ENCODE measurements at places on chromosomes 3 and 15.

GRCh38 chr15:38299216-38299615, 46.6 kb downstream of the SPRED1 start:
- DNase-seq = peak; percentile 84

DNA sequence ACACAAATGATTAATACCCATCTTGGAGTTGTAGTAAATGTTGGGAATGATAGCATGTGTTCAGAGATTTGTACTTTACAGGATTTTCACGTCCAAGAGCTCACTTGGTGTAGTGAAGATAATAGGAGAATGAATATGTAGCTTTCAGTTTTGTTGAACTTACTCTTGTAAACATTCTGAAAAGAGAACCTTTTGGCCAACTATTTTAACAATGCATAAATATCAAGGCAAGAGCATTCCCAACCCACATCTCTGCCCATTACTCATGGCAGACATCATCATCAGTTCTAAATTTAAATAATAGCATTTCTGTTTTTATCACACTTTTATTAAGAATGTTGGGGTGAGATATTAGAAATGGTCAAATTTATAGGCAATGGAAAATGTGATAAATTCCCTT, 465.2 kb upstream of the TPRG1 start:
- peak; percentile 47 for DNase-seq

GRCh38 chr3:184755315-184755731, 43.5 kb upstream of the MAGEF1 start:
- no peak for DNase-seq

DNA sequence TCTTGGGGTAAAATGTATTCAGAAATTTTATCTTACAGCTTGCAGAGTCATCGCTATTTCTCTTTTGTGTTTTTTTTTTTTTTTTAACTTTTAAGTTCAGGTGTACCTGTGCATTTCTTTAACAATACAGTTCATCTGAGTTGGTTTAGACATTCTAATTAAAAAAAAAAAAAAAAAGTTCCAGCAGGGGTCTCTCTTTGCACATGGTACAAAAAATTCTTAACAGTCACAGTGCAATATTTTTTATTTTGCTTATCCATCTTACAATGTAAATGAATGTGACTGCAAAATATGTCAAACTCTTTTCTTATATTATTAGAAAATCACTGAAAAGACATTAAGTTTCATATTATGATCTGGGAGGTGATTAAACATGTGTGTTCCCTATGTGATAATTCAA, 47.5 kb upstream of the SLC9A9 start:
- DNase-seq = peak; percentile 50

DNA sequence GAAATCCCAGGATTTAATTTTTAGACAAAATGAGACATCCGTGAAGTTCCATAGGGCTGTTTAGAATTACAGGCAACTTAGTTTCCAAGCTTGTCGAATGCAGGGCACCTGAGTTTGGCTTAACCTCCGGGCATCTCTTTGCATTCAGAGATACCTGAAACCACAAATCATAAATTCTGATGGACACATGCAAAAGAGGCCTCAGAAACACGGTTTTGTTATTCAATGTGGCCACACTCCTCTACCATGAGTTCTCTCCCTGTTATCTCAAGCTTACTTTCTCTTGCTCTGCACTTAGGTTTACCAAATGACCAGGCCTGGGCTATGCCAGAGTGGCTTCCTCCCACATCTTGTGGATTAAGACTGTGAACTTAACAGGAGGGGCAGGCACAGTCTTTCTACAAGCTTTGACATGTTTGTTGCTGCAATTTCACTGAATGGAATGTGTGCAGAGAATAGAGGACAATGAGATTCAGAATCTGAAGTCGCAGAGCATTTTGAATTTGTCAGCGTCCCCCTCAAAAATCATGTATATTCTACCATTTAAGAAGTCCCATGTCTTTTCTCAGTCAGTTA, 137.7 kb downstream of the TPRG1 start:
- no peak for DNase-seq

DNA sequence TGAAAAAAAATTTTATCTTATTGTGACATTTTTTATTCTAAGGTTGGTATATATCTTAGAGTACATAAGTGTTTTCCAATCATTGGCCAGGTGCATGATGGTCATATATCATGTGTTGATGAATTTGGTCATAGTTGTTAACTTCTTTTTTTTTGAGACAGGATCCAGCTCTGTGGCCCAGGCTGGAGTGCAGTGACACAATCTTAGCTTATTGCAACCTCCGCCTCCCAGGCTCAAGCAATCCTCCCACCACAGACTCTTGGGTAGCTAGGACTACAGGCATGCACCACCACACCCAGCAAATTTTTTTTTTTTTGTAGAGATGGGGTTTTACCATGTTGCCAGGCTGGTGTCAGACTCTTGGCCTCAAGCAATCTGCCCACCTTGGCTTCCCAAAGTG, 44.0 kb downstream of the PCCB start:
- DNase-seq = no peak

DNA sequence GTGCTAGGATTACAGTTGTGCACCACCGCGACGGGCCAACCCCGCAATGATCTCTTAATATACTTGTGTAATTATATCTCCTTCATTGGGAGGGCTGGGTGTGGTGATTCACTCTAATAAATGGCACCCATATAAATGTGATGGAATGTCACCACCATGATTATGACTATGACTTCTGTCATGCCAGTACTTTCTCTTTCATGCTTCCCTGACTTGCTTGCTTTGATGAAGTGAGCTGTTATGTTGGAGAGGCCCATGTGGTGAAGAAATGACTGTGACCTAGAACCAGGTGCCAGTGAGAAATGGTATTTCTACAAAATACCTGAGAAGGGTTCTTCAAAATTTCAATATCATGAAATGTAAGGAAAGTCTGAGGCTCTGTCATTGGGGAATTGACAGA, 24.4 kb upstream of the TP63 start:
- DNase-seq = no peak

DNA sequence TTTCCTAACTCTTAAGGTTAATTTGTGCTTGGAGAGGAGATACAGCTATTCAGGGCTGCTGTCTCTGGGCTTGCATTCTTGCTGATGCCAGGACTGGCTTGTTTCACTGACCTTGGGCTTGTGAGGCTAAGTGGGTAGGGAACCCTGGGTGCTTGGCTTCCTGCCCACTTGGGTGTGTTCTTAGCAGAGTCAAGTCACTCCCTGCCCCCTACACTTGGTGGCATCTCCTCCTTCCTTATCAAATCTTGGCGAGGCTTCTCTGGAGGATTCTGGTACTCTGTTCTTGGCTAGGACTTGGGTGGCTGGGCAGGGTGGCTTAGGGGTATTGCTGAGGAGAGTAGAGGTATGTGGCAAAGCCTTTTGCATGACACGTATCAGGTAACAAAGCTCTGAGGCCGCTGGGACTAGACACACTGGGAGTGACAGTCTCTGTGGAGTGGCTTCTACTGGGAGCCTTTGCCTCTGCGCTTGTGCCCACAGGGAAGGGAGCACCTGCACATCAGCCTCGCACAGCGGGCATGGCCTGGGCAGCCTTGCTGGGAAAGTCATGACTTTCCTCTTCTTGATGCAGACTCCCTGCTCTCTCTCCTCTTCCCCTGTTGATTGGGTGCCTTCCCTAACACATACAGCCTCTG, 41.8 kb downstream of the CHCHD6 start:
- DNase-seq = no peak

DNA sequence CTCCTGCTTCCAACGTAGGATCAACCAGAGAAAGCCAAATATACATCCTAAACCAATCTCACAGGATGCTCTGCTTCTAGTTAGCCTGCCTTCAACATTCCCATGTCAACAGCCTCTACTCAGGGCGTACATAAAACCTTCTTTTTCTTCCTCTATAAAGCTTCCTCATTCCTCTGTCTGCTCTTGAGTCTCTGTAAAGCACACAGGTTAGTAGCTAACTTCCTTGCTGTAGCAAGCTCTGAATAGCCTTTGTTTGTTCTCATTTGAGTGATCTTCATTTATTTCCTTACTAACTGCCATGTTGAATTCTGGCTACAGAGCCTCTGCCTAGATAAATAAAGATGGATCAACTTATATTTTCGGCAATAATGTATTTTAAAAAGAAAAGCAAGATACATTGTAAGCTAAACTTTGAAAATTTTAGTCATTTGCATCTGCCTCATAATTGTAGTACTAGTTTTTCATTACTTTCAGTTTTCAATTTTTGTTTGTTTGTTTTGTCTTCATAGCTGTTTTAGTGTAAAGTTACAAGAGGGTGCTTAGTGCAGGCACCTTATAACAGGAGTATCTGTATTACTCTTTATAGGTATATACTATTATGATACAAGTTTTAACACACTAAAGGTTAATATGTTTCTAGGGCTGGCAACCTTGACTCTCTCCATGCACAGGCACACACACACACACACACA, 498.2 kb downstream of the PYDC2 start:
- DNase-seq = no peak

- peak; percentile 13 for DNase-seq
Measured at GRCh38 chr3:31035681-31036080, 141.2 kb upstream of the GADL1 start.

GRCh38 chr3:775178-775880, 317.5 kb upstream of the CNTN6 start:
- no peak for DNase-seq

DNA sequence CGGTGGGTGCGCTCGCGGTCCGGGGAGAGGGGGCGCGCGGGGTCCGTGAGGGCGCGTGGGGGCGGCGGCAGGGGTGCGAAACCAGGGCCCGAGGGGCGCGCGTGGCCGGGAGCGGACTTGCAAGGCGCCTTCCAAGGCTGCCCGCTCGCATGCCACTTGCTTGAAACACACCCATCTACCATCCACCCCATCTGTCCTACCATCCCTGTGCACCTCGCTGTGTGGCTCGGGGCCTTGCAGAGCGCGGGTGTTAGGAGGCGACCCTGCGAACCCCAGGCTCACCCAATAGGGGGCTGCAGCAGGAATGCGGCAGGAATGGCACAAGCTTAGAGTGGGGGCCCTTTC, 240 bp downstream of the CFAP100 start:
- no peak for DNase-seq

DNA sequence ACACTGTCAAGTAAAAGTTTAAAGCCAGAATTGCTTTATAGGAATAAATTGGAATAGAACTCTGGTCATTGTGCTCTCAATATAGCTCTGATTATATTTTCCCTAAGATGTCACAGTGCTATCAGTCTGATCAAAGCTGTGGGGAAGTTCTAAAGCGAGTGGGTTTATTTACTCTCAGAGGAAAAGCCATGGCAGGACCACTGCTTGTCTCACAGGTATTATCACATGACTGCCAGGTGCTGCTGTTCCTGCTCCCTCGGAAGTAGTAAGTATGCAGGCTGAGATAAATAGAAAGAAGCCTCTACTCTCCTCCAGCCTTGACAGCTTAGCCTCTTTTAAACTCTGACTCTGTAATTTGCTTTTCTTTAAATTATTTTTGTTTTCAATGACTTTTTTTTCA, 49.1 kb upstream of the UTS2B start:
- no peak for DNase-seq

DNA sequence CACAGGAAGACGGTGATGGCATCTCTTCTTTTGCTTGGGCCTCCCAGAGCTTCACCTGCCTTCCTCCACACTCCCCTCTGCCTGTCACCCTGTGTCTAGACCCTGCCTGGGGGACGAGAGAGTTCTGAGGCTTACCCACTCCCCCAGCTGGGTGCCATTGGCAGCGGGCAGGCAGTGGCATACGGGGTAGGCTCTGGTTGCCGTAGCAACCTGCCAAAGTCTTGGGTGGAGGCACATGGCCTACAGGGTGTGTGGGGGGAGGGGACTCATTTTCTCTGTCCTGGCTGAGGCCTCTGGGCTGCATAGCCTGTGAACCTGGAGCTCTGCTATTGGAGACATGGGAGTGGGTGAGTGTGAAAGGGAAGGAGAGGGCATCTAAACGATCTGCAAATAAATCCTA, 4.4 kb downstream of the INSYN1 start:
- DNase-seq = no peak

DNA sequence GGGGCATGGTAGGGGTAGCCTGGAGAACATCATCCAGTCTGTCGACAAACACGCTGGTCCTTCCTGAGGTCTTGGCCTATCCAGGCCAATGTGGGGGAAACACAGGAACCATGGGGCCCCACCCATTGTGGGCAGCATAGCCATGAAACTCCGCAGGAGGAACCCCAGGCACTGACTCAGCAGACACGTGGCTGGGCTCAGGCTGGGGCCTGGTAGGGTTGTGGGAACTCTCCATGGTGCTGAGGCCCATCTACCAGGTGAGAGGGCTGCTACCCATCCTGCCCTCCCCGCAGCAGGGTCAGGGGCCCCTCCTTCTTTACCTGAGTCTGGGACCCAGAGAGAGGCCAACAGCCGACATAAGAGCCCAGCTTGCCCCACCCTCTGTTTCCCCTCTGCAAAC, 22.6 kb upstream of the CACNA2D2 start:
- peak; percentile 63 for DNase-seq

DNA sequence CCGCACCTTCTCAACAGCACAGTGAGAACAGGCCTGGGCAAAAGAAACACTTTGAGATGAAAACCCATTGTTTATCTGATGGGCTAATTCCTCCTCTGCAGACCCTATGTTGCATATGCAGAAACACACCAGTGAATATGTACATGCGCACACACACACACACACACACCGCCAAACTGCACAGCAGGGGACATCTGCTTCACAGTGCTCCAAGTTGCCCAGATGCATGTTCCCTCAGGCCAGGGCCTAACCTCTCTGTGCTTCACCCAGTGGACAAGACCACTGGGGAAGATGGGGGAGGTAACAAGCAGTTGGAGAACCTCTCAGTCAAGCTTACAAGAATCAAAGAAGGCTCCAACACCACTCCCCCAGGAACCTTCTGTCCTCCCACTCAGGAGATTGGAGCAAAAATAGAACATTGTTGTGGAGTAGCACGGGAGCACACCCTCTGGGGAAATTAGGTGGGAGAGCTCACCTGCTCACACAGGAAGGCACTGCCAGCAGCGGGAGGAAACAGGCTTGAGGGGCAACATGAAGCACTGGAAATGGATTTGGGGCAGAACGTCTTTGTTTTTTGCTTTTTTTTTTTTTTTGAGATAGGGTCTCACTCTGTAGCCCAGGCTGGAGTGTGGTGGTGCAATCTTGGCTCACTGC, 13.0 kb downstream of the HCN4 start:
- DNase-seq = no peak

DNA sequence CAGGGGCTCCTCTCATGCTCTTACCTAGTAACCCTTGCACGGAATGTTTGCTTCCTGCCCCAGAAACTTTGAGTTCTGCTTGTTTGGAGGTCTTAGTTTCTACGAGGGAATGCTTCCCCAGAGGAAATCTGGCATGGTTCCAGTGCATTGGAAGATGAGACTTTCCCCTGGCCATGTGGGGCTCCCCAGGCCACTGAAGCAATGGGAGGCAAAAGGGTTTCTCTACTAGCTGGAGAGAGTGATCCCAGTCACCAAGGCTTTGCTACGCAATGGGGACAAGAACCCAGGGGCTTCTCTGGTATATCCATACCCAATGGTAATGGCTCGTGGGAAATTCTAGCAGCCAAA, 44.2 kb upstream of the RPL32 start:
- DNase-seq = peak; percentile 15

GRCh38 chr15:65540314-65540713, 10.1 kb downstream of the HACD3 start:
- DNase-seq = no peak

- DNase-seq = peak; percentile 65
Measured at GRCh38 chr3:149442851-149443544, 31.5 kb upstream of the TM4SF4 start.
